ENCODE measurements at places on chromosomes 12 and 14.

GRCh38 chr12:88958153-88958552 is 377.9 kb upstream of the KITLG start:
- DNase-seq, result no peak

DNA sequence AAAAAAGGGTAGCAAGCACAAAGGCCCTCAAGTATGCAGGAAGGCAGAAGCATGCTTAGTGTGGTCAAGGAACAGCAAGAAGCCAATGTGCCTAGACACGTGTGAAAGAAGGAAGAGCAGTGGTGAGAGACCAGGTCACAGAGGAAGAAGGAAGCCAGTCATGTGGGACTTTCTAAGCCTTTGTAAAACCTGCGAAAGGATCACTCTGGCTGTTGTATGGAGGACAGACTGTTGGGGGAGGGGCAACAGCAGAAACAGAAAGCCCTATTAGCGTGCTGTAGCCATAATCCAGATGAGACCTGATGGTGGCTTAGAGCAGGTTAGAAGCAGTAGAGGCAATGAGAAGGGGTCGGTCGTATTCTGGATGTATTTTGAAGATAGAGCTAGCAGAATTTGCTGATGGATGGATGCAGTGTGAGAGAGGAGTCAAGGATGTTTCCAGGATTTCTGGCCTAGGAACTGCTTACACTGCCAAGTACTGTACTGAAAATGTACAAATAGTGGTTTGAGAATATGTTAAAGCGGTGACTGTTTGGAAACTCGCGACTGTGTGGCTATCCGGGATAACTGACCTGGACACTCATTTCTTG is 5.7 kb upstream of the MLF2 start:
- no peak for DNase-seq

DNA sequence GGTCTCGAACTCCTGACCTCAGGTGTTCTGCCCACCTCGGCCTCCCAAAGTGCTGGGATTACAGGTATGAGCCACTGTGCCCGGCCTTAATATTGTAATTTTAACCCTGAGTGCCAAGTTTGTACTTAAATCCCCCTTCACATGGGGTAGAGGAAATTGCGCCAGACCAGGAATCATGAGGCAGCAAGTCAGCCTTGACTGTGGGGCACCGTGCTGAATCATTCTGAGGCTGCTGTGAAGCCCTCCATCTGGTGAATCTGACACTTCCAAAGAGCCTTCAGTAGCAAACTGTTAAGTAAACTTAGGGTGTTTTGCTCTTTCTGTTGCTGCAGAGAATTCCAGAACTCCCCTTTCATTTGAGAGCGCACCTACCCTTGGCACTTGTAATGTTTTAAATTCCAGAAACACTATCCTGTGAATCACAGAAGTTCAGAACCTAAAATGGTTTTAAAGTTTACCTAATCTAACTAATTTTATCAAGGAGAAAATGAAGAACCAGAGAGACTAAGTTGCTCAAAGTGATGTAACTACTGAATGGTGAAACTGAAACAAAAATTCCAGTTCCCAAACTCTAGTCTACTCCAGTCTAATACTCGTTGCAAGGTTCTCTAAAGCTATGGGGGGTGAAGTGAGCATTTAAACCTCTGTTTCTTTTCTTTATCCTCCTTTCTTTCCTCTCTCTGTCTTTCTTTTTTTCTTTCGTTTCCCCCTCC is 7.5 kb downstream of the HEBP1 start:
- DNase-seq, result no peak

GRCh38 chr14:100289916-100290606 is 16.2 kb downstream of the SLC25A29 start:
- no peak for DNase-seq

GRCh38 chr14:97838986-97839385 is 1041.8 kb downstream of the VRK1 start:
- DNase-seq, result no peak

GRCh38 chr12:112340230-112340629 is 42.0 kb downstream of the HECTD4 start:
- no peak for DNase-seq

GRCh38 chr12:25126746-25127145 is 68.2 kb downstream of the DNAI7 start:
- DNase-seq, result no peak

GRCh38 chr12:75954041-75954440 is 77.5 kb downstream of the PHLDA1 start:
- no peak for DNase-seq

DNA sequence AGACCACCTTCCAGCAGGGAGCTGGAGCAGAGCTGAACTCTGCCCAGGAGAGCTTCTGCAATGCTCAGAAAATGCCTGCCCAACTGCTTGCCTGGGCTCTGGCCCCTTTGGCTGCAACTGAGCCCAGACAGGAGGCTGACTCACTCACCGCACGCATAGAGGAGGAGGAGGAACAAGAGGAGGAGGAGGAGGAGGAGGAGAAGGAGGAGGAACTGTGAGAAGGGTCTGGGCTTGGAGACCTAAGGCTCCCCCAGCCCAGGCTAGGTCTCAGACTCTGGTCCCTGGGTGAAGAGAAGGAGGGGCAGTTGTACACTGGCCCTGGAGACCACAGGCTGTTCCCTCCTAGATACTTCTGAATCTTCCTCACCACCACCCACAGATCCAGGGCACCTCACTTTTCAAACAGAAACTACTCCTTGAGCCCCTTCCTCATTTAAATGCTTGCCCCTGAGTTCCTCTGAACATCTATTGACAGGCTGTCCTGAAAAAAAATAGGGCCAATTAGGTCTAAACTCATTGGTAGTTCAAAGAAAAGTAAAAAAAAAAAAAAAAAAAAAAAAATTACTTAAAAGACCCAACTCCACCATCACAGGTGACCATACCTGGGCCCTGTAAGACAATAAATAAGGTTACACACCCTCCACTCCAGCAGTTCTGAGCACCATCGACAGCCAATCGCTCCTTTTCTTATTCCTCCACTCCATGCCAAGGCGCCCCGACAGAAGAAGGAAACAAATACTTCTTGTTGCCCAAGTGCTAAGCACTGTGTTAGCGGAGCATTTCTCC is 674 bp downstream of the VDR start:
- DNase-seq, result no peak

GRCh38 chr14:44609201-44609600 is 102.1 kb upstream of the FSCB start:
- DNase-seq, result no peak

DNA sequence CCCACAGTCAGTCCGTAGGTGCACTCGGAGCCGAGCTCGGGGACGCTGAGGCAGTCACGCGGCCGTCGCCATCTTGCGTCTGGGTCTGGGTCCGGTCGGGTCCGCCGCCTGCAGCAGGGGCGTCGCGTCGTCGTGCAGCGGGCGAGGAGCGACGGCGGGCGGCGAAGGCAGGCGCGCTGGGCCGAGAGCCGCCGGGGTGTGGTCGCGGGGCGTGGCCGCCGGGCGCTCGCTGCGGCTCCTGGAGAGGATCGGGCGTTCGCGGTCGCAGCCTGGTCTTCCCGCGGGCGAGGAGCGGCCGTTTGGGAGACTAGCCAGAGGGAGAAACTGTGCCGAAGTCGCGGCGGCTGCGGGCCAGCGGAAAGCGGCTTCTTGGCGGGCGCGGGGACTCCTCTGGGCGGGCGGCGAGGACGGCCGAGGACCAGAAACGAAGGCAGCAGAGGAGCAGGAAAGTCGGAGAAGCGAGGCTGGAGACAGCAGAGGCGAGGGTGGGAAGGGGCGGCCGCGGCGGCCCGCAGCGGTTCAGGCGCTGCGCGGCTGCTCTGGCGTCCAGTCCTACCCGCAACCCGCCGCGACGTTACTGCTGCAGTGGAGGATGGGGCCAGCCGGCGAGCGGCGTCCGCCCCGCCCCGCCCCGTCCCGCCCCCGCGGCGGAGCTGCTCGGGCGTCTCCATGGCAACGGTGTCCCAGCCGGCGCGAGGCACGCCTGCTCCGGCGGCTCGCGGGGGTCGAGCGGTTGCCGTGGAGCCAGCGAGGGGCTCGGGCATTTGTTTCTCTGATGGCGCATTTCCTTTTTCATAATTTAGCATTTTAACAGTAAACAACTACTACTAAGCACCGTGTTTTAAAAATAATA is at the start of gene PNMA1:
Gene PNMA1 (minus strand): TSS at position 582 of the 853 bp plus-strand sequence. CDS start 745 bp downstream, outside the sequence.
- DNase-seq, result peak; percentile 82

DNA sequence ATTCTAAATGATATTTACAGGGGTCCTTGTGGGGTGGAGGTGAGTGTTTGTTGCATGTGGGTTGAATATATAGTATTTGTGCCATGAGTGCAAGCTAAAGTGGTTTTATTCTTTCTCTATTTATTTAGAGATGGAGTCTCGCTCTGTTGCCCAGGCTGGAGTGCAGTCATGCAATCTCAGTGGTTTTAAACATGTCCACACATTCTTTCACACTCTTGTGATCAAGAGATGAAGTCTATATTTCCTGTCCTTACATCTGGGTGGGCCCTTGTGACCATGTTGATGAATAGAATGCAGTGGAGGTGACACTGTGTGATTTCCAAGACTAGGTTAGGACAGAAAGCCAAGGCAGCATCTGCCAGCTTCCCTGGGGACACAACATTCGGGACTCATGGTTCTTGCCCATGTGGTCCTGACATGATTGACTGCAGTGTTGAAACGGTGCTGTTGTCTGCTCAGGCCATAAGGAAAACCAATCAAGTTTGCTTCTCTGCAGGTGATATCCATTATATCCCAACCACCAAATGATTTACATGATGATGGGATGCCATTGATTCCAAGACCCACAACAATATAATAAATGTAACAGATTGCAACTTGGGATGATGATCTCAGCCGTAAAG is 172.6 kb downstream of the SUDS3 start:
- no peak for DNase-seq

DNA sequence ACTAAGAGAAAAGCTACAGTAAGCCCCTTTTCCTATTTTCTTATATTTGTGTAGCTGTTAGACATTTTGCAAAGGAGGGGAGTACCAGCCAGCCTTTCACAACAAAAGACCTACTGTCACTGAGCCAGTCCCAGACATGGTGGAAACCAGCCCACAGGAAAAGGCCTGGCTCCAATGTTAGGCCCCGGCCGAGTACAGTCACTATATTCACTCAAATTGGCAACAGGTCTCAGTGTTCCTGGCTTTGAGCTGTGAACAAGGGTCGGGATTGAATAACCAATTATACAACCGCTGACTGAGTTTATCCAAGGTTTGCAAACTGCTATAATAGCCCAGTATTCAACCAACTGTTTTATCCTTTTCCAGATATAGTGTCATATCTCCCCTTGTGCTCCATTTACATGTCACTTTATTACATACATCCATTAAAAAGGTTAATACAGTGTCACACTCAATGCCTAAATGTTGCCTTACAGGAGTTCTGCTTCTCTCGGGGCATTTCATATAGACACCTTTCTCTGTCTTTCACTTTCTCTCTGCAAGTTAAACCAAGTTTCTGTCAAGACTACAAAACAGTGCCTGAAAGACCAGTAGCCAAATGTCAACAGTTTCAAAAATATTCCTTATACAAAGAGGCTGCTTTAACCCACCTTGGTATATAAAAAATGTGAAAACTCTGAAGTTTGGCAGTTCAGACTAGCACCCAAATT is 178.1 kb downstream of the SOX5 start:
- no peak for DNase-seq

DNA sequence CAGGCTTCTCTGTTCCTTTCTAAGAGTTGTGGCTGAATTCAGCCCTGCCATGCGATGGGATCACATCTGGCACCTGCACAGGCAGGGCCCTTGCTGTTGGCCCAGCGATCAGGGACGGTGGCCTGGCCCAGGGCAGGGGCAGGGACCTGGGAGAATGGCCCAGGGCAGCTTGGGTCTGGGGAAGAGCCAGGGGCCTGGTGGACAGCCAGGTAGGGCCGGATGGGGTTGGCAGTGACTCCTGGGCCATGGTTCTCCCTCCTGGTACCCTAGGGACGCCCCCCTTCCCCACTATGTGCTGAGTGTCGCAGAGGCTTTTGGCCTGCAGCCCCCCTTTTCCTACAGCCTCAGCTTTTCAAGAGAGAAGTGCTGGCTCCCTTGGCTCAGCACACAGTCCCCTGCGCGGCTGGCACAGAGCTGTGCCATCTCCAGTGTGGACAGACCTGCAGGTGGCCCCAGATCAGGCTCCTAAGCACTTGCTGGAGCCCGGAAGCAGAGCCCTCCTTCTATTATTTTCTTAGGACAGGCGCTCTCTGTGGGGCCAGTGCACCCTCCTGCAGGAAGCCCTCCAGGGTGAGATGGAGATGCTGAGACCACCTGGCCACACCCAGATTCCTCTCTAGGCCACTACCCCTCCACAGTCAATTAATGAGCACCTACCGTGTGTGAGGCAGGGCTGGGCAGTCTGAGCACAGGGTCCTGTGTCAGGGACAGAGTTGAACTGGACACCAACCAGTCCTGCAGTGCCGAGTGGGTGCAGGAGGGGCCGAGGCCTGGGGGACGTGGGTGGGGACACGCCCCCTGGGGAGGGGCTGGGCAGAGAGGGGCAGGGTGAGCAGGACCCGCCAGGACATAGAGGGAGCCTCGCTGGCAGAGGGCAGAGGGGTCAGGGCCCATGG is 267.6 kb downstream of the ADGRD1 start:
- no peak for DNase-seq

GRCh38 chr12:68451261-68452077 is 119.3 kb upstream of the MDM1 start:
- no peak for DNase-seq

- no peak for DNase-seq
These were observed 30.6 kb downstream of the SLC16A7 start for GRCh38 chr12:59626382-59626781.

- DNase-seq, result no peak
These were observed 97.4 kb downstream of the PLXNC1 start for GRCh38 chr12:94245631-94246383.

- no peak for DNase-seq
These were observed 30.1 kb downstream of the MAX start for GRCh38 chr14:65072256-65072655.

DNA sequence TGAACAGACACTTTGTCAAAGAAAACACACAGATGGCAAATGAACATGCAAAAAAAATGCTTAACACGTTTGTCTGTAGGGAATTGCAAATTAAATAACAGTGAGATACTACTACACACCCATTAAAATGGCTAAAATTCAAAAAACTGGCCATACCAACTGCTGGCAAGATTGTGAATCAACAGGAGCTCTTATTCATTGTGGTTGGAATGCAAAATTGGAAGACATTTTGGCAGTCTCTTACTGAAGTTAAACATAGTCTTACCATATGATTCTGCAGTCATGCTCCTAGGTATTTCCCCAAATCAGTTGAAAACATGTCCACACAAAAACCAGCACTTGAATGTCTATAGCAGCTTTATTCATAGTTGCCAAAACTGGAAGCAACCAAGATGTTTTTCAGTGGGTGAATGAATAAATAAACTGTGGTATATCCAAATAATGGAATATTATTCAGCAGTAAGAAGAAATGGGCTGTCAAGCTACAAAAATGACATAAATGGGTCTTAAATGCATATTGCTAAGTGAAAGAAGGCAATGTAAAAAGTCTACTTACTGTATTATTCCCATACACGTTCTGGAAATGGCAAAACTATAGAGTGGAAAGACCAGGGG is 91.4 kb downstream of the PLEKHA5 start:
- no peak for DNase-seq

DNA sequence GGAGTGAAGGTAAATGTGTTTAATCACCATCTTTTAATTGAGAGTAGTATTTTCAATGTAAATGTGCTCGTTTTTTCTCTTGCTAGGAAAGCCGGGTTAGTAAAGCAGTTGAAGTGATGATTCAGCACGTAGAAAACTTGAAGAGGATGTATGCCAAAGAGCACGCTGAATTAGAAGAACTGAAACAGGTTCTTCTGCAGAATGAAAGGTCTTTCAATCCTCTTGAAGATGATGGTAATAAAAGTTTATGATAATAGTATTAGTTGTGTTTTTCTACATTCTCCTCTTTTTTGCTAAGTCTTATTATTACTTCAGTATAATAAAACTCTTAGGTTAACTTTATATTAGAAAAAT is 93.9 kb downstream of the DNAI7 start:
- DNase-seq, result no peak
